ENCODE measurements at places on chromosomes 12 and 14. TPM values are rescaled to one million over a fixed set of nuclear protein-coding genes. Genes with fewer than 3 reads are reported as not detected.

GRCh38 chr12:50425589-50426258, 25.0 kb downstream of the LARP4 start:
- no peak for DNase-seq

- DNase-seq, result no peak
Measured at GRCh38 chr14:91115986-91116770, 2.3 kb downstream of the DGLUCY start.

- DNase-seq, result peak; percentile 87
Measured at GRCh38 chr14:75295491-75296345, 17.1 kb downstream of the FOS start.

DNA sequence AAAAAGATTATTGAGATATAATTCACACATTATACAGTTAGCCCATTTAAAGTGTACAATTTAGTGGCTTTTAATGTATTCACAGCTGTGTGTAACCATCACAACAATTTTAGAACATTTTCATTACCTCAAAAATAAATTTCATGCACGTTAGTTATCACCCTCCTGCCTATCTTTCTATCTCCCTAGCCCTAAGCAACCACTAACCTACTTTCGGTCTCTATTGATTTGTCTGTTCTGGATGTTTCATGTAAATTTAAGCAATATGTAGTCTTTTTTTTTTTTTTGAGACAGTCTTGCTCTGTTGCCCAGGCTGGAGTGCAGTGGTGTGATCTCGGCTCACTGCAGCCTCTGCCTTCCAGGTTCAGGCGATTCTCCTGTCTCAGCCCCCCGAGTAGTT, 439.4 kb downstream of the PCNX1 start:
- no peak for DNase-seq

DNA sequence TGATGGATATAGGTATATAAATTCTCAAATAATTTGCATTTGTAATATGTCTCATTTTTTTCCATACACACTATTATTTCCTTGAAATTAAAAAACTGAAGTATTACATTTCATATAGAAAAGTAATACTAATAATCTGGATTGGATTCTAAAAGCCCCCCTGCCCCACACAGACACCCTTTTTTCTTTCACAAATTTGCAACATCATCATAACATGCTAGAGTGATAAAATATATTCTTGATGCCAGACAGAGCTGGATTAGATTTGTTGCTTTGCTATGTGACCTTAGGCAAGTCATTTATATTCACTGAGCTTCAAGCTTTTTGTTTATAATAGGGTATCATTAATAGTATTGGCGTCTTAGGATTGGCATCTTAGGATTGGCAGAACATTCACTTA, 6.7 kb upstream of the PKP2 start:
- no peak for DNase-seq

GRCh38 chr12:110531741-110532333, 29.7 kb downstream of the RAD9B start:
- no peak for DNase-seq

- DNase-seq, result no peak
Measured at GRCh38 chr12:46242569-46242968, 26.3 kb downstream of the SLC38A1 start.

DNA sequence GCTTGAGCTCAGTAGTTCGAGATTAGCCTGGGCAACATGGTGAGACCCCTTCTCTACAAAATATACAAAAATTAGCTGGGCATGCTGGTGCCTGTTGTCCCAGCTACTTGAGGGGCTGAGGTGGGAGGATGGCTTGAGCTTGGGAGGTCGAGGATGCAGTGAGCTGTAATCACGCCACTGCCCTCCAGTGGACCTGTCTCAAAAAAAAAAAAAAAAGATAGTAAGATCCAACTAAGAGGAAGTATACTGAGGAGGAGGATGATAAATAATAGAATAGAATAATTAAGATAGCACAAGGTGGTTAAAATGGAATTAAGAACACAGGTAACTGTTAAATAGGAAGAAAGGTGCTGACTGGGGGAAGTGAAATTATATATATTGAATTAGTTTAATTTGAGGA, 37.0 kb upstream of the BAZ1A start:
- no peak for DNase-seq

DNA sequence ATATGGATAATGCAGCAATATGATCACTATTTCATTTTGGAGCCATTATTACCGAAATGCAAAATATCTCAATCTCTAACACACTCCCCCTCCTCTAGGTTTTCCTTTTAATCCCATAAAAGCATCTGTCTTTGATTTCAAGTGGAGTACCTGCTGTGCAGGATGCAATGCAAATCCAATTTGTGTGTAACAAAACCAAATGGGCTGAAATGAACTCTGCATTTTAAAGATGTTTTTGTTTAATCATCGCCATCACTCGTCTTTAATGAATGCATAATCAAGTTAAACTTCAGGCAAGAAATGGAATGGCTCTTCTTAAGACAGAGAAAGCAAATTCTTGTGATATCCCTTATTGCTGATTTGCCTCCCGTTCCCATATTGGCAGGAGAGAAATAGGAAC, 114.3 kb downstream of the SLC15A5 start:
- no peak for DNase-seq

DNA sequence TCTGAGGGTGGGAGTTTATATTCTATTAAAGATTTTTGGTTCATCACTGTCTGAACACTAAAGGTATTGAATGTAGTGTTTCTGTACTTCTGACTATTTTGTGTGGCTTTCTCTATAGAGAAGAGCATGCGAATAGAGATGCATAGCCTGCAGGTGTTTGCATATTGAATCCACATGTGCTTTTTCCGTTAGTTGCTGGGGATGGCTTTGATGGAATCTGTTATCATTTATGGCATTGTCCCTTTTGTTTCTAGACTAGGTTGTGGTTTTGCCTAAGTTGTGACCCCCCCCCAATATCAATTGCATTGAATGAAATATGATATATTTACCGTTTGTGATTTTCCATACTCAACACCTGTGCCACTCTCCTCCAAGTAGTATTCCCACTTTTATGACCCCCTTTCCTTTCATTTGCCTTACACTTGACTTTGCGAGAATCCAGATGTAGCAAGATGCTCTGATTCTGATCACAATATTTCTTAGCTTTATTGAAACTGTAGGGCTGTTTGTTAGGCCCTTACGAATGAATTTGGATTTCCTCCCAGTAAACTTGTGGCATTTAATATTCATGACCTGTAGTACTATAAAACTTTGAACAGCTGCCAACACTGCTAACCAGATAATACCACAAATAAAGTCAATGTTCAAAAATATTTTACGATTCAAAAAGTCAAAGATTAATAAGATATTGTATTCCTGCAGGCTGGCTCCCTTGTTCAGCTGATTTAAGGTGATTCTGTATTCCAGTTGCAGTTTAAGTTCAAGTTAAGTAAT, 176.4 kb downstream of the TMTC2 start:
- no peak for DNase-seq

DNA sequence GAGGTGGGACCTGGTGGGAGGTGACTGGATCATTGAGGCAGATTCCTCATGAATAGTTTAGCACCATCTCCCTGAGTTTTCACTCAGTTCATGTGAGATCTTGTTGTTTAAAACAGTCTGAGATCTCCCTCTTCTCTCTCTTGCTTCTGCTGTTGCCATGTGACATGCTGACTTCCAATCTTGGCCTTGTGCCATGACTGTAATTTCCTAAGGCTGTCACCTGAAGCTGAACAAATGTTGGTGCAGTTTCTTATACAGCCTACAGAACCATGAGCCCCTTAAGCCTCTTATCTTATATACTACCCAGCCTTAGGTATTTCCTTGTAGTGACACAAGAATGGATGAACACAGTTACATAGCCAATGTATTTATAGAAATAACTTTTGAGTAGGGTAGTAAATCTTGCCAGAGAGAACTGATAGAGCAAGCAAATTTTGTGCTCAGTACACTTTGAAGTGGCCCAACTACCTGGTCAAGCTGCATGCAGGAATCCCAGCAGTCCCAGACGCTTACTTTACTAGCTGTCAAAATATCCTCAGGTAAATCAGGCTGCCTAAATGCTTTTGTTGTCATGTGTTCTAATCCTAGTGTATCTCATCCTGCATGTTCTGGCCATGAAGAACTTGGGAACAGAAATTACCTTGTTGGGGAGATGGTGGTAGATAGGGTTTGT, 445.6 kb upstream of the MIS18BP1 start:
- DNase-seq, result no peak

DNA sequence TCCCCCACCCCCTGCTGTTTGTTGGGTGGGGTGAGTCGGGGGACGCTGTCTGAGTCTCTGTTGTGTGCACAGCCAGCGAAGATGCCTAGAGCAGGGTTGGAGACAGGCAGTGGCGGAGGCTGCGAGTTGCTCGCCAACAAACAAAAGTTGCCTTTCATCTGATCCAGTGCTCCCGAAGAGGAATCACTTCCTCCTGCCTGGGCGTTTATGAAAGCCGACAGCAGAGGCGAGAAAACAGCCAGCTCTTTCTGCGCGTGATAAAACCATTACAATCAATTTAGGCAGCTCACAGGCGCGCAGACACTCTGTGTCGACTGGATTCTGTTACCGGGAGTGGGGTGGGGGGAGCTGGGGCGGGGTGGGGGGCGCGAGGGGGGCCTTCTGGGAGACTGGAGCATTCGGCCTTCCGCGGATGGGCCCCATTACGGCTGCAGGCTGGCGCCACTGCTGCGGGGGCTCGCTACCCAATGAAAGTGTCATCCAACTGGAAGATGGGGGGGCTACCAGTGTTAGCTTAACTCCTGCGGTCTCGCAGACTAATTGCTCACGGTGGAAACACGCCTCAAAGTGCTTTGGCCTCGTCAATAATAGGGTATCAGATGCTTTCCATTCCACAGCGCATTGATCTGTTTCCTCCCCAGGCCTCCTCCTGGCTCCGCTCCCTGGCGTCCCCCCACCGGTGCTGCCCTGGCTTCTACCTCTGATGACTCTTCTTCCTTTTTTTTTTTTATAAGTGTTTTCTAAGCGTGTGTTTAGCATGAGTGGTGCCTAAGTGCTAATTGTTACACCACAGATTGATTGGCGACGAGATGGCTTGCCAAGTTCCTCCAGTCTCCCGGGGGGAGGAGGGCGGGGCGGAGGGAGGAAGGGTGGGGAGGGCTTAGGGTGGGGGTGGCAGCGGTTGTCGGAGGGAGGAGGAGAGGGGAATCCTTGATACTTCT, 678.4 kb downstream of the MED13L start:
- peak; percentile 78 for DNase-seq

GRCh38 chr12:119090865-119091264, 87.9 kb upstream of the HSPB8 start:
- DNase-seq, result no peak

DNA sequence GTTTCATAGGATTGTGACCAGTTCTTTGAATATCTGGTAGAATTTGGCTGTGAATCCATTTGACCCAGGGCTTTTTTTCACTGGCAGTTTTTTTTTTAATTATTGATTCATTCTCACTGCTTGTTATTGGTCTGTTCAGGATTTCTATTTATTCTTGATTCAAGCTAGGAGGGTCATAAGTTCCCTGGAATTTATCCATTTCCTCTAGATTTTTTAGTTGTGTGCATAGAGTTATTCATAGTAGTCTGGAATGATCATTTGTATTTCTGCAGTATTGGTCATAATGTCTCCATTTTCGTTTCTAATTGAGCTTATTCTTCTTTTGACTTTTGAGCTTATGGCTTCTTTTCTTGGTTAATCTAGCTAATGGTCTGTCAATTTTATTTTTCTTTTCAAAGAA, 291.6 kb downstream of the AKAP6 start:
- DNase-seq, result no peak

Gene PMCH
- 0.49 TPM for polyA plus RNA-seq

Gene TNFAIP2
- 59.9 TPM for polyA plus RNA-seq

All from muscle of back (tissue), 13 donors.